ENCODE measurements at places on chromosomes 3 and 15.

- DNase-seq: no peak
These were observed 37.7 kb downstream of the MUC4 start for GRCh38 chr3:195773956-195774537.

DNA sequence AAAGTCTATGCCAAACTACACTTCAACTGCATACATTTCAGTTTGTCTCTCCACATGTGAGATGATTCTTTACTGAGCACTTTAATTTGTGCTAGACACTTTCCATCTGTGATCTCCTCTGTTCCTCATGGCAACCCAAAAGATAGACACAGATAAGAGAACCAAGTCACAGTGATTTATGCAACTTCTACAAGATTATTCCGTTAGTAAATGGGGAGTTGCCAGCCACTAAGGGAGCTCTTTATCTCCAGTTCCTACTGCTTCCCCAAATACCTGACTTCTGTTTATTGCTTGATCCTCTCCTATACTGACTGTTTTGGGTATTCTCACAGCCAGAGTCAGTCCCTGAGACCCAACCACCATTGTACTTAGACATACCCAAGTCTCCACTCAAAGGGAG is 24.1 kb upstream of the AKAP13 start:
- DNase-seq: no peak

DNA sequence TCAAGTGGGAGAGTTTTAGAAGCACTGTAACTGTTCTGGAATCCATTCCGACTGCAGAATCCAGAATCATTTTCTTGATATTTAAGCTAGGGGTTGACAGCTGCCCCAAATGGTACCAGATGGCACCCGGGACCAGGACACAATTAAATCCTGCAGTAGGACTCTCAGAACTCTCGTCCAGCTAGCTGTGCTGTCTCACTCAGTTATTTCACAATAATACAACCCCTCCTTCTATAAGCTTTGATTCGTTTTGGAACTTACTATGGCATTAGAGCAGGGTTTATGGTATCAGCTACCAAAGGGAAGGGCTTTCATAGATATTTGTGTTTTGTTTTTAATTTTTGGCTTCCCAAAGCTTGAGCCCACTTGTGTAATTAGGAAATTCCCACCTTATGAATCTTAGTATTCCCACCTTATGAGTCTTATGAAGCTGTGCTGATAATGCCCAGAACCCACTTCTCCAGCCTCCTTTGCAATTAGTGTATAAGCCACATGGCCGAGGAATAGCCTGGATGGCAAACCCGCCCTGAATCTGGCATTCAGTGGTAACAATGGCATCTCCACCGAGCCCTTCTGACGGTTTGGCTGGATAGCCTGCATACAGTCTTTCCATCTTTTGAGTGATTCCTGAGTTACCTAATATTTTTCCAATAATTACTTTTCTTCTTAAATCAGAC is 120.1 kb downstream of the UACA start:
- no peak for DNase-seq

DNA sequence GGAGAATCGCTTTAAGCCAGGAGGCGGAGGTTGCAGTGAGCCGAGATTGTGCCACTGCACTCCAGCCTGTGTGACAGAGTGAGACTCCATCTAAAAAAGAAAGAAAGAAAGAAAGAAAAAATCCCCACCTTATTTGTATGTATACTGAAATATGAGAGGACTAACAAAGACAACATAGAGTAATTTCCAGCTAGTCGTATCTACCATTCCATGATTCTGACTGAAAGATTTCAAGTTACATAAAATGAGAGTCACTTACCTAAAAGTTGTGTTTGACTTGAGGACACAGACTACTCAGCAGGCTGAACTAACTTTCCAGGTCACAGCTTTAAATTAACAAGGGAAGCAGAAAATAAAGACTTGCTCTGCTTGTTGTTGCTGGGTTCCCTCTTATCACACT is 18.8 kb upstream of the PRKCI start:
- no peak for DNase-seq

DNA sequence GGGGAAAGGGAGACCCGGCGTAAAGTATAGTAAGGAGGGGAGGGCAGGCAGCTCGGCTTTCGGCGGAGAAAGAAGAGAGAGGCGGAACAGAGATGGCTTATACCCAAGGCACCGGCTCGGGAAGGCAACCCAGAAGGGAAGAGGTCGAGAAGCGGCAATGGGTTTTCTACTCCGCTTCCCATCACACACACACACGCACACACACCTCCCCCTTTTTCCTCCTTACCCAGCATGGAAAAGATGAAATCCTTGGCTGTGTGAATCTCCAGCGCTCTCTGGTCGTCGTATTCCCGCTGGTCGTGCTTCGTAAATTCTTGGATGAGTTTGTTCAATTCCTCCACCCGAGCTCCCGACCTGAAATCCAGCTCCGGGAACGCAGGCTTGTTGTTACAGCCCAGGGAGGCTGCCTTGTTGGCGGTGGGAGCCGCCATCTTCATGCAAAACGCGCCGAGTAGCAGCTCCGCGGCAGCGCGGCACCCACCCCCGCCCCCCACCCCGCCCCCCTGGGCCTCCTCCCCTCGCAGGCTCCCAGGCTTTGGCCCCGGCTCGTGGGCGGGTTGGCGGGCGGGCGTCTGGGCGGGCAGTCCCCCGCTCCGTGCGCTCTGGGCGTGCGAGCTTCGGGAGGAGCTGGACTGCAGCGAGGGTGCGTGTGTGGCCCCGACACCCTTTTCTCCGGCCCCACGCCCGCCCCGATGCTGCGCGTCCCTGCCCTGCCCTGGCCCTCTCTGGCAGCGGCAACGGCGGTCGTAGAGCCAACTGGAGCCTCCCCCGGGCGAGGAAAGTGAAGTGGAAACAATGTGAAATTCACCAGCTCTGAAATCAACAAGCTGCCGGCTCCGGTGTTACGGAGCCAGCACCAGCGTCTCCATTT is at the start of gene MB21D2:
TSS of gene MB21D2 (minus strand) at position 453 of the 871 bp plus-strand sequence. CDS start at position 437, 16 bp downstream.
- peak; percentile 77 for DNase-seq

DNA sequence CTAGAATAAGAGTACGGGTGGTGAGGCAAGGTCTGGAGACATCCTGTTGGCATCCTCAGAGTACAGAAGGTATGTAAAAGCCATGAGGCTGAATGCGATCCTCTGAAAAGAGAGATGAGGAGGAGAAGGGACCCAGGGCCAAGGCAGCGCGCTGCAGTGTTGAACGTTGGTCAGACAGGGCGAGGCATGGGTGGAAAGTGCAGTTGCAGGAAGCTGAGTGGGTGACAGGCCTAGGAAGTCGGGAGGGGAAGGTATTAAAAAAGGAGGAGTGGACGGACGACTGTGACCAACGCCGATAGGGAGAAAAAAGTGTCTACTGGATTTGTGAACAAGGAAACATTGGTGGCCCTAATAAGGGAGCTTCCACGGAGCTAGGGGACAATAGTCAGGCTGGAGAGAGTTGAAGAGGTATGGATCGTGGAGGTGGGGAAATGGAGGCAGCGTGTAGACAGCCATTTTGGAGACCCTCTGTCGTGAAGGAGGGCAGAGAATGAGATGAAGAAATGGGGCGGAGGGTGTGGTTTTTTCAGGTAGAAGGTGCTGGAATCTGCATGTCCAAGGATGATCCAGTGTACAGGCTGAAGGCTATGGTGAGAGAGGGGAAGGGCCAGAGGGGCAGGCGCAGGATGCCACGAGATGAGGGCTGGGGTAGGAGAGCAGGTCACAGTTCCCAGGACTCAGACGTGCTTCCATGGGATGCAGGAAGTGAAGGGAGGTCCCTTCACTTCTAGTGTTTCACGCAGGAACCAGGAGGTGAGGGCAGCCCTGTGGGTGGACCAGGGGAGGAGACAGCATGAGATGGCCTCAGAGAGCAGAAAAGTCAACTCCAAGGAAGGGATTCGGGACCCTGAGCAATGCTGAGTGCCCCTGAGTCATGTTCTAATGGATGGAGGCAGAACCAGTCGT is 115.9 kb downstream of the ASB7 start:
- no peak for DNase-seq

DNA sequence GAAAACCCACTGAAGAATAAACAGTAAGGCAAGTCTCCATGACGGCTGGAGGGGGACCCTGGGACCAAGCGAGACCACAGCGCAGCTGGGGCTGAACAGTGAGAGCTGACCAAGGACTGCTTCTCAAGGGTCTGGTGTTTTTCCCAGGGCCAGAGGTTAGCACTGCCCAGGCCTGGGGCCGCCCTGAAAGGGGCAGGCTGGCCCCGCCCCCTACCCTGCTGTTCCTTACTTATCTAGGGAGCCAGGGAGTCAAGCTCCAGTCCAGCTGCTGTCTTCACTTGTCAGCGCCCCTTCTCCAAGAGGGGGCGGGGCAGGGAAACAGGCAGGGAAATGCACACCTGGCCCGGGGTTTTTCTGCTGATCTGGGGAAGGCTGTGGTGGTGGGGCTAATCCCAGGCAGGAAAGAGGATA is 51.6 kb upstream of the HACD2 start:
- DNase-seq: no peak

DNA sequence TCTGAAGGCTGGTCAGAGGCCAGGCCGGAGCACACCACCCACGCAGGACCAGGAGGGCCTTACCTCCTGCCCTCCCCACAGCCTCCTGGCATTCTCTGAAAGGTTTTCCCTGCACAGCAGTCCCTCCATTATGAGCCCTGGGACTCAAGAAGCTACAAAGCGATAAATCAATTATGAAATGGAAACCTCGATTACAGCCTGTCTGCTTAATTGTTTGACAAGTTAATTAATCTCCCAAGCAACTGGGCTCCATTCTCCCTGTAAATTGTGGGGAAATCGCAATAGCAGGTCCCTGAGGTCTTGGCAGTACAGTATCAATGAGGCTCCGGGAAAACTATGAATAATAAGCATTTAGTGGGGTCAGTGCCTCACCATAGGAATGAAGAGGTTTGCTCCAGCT is 683.5 kb downstream of the NTRK3 start:
- DNase-seq: no peak

DNA sequence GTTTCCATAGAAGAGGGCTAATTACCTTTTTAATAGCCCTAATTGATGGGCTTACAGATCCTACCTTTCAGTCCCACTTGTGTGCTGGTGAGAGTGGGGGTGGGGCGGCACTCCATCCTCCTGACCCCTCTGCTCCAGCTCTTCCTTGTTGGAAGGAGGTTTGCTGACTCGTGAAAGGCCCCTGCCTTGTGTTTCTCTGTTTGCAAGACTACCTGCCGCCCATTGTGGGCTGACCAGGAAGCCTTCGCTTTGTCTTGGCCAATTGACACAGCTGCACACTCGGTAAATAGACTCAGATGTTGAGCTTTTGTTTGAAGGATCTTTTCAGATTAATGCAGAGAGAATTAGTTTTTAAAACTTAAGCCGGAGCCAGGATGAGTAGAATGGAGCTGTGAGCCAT is 197.3 kb upstream of the HES1 start:
- DNase-seq: no peak

DNA sequence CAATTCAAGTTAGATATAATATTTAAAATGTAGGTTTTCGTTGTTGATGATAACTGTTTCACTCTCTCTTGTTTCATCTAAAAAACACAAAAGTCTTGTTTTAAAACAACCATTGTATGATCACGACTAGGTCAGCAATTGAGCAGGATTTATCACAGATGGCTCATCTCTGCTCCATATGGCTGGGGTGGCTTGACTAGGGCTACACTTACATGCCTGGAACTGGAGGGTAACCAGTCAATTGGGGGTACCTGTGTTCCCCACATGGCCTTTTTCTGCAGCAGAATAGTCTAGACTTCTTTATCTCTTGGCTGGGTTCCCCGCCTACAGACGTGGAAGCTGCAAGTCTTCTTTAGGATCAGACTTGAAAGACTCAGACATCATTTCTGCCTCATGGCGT is 103.9 kb downstream of the ARPP21 start:
- DNase-seq: no peak

DNA sequence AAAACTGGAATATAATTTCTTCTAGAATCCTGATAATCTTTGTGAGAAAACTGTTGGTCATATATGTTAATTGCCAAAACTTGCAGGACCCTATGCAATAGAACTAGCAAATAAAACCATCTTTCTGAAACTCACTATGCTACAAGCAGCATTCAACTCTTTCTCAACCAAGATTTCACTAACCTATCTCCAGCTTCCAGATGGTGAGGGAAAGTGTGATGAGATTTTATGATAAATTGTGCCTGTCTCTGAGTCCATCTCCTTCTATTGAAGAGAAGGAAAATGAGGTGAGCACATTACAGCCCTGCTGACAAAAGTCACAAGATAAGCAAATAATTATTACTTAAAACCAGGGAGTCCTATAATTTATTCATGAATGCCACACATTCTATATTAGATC is 44.1 kb upstream of the UBE2Q2 start:
- DNase-seq: no peak

- no peak for DNase-seq
These were observed 70.7 kb downstream of the XXYLT1 start for GRCh38 chr3:195200010-195200822.

- no peak for DNase-seq
These were observed 2.8 kb upstream of the XCR1 start for GRCh38 chr3:46029953-46030543.

DNA sequence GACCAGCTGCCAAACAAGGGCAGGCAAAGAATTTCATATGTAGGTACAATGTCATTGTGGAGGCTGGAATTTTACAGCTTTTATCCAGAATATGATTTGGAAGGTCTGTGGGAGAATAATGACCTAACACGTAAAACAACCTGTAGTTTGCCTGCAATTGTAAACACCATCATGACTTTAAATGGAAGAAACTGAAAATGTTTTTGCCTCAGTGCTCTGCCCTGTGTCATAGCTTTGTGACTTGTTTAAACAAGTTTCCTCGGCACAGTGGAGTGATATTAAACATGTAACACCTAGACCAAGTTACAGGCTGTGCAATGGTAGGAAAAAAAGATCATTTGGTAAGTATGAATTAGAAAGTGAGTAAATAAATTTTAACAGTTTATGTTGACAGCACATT is 171.6 kb upstream of the MBNL1 start:
- DNase-seq: peak; percentile 13

DNA sequence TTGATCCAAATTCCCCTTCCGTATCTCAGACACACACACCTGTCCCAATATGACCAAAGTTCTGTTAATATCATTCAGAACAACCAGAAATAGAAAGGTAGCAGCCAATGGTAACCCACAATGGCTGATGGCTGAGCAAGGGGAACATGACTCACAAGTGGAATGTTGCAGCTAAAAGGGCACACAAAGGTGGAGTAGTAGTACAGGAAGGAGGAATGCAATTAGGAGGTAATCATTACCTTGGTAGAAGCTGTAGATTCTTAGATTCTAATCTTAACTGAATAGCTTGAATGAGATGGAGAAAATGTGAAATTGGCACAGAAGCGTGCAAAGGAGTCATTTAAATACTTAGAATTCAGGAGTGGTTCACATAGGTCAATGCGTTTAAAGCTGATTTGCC is 347.9 kb downstream of the NR2F2 start:
- no peak for DNase-seq

GRCh38 chr3:152261329-152261728 is 7.4 kb upstream of the MBNL1 start:
- DNase-seq: no peak

- no peak for DNase-seq
These were observed 318.0 kb downstream of the GBE1 start for GRCh38 chr3:81443457-81443782.

DNA sequence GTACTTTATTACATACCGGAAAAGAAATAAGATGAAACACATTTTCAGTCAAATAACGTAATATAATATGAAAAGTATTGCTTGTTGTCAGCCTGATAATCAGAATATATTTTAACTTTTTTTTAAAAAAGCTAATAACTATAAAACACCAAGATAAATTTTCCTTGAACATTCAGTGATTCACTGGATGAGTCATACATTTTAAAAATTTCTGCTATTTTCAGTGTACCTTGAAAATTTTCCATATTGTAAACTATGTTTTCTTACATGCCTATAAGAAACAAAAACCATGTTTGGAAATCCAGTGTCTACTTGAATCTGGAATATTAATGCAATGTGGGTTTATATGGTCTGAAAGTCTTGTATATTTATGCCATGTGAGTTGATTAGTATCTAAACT is 36.3 kb upstream of the MEIS2 start:
- no peak for DNase-seq

GRCh38 chr3:116084999-116085791 is 360.1 kb downstream of the LSAMP start:
- peak; percentile 68 for DNase-seq
